ENCODE measurements at places on chromosomes 4 and X.

- DNase-seq: no peak
Measured at GRCh38 chr4:104616401-104616820, 121.7 kb upstream of the CXXC4 start.

DNA sequence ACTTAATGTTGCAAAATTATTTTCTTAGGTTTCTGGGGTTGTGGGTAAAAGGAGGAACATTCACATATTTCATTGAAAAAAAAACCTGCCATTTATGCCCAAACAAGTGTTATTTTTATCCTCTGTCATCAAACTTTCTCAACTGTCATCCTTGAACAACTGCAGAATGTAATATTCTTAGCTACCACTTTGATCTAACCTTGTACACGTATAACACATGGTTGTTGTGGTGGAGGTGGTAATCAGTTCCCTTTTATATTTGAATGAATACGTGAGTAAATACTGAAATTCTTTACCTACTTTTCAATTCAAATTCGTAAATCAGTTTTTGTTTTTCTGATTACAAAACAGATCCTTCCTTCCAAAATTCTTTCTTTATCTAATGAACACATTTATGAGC, 3.8 kb upstream of the AMMECR1 start:
- DNase-seq: no peak

DNA sequence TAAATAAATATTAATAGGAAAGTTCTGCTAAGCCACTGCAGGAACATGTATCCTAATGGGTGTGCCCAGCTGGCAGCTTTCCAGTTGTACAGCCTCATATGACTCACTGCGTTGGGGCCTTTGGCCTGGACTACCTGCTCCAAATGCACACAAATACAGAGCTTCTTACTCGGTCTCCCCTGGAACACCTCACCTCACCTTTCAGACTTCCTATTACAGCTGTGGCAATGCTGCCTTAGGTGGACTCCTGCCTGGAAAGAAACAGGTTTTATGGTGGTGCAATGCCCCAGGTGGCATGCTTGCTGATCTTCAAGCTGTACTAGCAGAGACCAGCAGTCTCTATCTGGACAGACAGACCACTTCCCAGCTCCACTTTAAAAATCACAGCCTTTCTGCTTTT, 85.7 kb upstream of the EXOC1L start:
- DNase-seq: no peak

DNA sequence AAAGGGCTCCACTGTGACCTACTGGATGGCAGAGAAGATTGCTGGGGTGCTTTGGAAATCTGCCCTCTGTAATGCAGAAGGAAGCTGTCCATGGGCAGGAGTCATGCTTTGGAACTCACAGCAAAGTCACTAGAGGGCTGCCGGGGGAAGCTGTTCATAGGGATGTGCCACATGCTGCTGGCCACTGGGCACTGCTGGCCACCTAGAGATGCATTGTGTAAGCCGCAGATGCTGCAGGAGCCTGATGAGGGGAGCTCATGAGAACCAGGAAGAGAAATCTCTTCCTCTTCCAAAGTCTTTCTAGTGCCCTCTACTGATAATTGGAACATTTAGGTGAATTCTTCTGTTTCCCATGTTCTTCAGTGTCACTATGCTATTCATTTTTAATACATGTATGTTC, 31.2 kb upstream of the UXT start:
- DNase-seq: no peak

DNA sequence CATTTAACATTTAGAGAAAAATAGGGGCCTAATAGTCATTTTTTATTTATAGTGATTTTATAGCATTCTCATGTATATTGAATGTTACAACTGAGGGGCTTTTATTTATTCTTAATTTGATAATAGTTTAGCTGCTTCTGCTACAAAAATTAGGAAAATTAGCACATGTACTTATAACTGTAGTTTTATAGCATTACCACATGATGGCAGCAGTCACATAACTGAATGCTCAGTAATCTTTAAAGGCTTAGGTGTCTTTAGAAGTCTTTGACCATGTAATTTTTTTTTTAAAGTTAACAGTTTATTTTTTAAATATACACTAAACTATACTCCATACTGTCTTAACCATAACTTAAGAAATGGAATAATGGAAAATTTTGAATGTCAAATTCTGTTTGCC, 136.6 kb downstream of the STAG2 start:
- no peak for DNase-seq

- no peak for DNase-seq
Measured at GRCh38 chrX:50799531-50799961, 14.4 kb downstream of the SHROOM4 start.

DNA sequence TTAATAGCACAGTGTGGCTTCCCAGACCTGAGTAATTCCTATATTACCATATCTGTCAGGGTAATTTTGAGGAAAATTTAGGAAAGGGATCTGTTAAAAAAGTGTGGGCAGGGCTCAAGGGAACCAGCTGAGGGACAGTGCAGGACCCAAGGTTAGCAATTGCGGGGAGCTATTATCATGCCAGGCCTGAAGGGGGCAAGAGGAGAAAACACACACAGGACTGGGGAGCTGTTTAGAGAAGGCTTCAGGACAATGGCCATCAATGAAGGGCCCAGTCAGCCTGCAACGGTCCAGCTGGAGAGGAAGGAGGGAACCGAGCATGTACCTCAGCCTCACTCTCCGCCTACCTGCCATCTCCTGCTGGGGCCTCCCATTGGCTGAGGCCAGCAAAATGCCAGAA, 19.0 kb upstream of the NHS start:
- no peak for DNase-seq

DNA sequence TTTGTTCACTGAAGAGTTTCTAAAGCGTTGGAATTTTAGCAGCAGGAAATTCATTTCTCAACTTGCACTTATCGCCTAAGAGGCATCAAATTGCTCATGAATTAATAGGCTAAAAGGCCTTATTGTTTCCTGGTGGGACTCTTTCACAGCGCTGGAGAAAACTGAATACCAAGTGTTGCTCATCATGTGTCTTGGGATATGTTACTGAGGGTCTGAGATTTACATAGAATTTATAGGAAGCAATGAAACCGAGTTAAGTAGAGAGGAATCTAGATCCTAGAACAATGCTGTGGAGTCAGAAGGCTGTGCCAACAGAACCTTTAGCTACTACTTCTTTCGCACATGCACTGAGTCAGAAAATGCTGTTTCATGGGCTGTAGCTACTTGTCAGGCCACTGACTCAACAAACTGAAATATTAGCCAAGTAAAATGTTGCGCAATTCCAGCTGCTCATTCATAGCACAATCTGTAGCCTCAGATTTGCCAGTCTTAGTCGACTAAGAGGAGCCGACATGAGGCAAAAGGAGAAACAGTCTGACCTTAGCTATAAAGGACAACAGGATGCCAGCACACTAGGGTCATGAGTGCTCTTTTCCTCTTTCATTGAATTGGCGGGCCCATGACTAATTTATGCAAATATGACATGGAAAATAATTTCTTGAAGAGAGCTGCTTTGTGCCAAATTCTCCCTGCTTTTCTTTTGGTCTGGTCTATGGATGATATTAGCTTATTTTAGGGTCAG, 35.9 kb upstream of the CXCL8 start:
- DNase-seq: no peak

DNA sequence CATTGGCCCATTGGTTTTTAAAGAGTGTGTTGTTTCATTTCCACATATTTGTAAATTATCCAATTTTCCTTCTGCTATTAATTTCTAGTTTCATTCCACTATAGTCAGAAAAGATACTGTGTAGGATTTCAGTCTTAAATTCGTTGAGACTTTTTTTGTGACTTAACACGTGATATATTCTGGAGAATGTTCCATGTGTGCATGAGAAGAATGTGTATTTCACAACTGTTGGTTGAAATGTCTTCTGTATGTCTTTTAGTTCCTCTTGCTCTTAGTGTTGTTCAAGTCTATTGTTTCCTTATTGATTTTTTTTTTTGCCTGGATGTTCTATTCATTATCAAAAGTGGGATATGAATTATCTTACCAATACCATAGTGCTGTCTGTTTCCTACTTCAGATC, 606.9 kb downstream of the RPA4 start:
- no peak for DNase-seq

- DNase-seq: no peak
Measured at GRCh38 chr4:15003891-15004738, 1.8 kb downstream of the CPEB2 start.

- no peak for DNase-seq
Measured at GRCh38 chrX:51894697-51895336, 1.4 kb downstream of the MAGED1 start.

DNA sequence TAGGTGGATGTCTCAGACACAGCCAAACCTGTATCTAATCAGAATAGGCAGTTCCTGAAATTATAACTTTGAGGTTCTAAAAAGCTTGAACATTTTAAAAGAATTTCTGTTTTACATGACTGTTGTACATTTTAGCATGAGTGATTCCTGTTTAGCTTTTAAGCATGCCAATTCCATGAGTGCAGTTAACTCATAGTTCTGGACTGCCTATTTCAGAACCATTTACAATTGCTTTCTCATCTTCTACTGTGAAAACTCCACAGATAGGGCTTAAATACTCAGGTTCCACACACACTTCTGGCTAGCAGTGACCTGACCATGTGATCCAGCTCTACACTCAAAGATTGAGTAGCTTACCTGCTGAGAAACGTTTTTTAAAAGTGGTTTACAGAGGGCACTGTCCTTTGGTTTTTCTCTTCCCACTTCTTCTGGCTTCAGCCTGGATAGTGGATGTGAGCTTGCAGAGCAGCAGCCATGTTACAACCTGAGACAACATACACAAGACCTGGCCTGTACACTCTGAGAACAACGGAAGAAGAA, 280.8 kb downstream of the ANKRD50 start:
- no peak for DNase-seq

DNA sequence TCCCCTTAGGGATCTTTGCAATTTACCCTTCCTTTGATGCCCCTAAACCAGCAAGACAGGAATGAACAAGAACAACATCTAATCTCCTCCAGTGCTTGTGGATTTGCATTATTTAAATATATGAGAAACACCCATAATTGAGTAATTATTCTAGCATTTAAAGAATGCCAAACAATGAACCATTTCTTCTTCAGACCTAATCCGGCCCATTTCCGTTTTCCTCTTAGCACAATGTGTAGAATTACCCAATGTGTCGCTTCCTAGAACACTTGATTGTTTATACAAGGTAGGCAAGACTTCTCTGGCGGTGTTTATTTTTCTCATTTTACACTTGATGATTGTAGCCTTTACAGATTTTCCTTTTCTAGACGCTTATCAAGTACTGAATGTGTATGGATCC, 43.5 kb downstream of the CLDN34 start:
- no peak for DNase-seq

- peak; percentile 23 for DNase-seq
Measured at GRCh38 chr4:2537011-2537830, 774 bp downstream of the FAM193A start.

DNA sequence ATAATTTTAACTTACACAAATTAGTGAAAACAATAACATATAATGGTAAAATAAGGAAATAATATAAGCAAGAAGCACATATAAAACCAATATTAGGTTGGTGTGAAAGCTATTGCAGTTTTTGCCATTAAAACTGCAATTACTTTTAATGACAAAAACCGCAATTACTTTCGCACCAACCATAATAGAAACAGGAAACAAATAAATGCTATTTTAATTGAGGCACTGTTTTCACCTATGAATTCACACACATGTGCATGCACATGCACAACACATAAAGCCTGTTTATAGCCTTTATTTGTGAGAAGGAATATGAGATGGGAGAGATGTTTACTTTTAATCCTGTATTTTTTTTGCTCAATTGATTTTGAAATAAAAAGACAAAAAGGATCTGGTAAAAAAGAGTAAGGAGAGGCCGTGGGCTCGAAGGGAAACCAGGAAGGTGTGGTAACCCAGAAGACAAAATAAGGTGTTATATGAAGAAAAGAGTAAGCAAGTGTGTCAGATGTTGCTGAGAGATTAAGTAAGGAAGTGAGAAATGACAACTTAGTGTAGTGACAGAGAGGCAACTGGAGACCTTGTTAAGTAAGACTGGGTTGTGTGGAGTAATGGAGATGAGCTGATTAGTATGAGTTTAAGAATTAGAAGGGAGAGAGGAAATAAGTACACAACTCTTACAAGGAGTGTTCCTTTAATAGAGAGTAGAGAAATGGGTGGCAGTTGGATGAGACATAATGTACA, 69.0 kb downstream of the KLHL13 start:
- no peak for DNase-seq

GRCh38 chr4:123110147-123110546, 187.8 kb upstream of the NUDT6 start:
- DNase-seq: no peak

DNA sequence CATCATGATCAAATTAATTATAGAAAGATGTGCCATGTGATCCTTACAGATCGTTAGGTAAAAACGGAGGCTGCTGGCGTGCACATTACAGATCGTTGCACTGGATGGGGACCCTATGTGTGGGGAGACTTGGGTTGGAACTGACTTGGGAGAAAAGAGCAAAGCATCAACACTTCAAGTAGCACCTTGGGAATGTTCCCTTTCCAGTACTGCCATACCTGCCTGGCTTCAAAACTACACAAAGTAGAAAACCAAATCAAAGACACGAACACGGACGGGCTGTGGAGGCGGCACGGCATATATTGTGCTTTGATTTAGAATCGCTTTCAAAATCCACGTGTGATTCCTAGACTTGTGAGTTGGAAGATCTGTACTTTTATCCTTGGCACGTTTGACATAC, 898 bp downstream of the CMC4 start:
- no peak for DNase-seq

DNA sequence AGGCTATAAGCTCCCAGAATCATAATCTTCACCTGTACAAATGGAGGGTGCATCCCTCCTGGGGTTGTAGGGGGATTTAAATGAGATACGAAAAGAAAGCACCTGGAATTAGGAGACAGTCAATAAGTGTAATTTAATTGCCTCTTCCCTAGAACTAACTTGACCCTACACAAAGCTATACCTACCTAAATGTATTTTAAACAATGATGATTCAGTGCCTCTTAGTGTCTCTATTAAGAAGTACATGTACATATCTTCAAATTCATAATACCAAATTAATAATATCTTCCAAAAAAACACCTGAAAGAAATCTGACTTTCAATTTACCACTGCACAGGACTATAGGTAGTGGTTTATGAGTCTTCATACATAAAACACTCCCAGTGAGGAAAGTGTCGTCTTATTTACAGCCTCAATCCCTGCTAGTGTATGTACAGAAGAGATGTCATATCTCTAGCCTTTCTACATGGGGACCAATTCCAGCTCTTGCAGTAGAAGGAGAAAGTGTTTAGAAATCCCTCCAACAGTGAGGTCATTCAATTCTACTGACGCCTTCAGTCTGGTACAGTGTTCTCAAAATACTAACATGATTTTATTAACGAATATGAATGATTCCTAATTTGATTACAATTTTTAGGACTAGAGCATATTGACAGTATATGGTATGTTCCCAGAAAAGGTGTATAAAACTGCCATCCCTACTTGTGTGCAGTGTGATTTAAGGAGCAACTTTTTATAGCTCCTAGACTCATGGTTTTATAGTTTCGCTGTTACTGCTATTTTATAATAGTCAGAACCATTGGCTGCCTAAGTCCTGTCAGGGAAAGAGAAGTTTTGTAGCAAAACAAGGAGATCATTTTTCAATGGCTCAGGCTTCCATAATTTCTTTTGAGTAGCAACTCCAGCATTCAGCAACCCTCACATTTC, 282.7 kb downstream of the UNC5C start:
- no peak for DNase-seq

GRCh38 chr4:10611673-10612072, 72.9 kb downstream of the CLNK start:
- DNase-seq: no peak
